Astrocyte (in vitro differentiated cells and primary cell): ENCODE measurements at places on chromosomes 16 and 17. TPM values are rescaled to one million over a fixed set of nuclear protein-coding genes. Genes with fewer than 3 reads are reported as not detected.

NOTUM gene
- total RNA-seq: 0.89 and 1.7 TPM in 2 replicates

MEFV gene
- total RNA-seq: not detected in 2 replicates

MT1H gene
- total RNA-seq: not detected in 2 replicates

OR1F1 gene
- total RNA-seq: 0.32 TPM in 1 of 2 replicates, not detected in the other

ABCA9 gene
- 0.16 TPM in 1 of 2 replicates, not detected in the other for total RNA-seq

AIPL1 gene
- not detected in 2 replicates for total RNA-seq

DNA sequence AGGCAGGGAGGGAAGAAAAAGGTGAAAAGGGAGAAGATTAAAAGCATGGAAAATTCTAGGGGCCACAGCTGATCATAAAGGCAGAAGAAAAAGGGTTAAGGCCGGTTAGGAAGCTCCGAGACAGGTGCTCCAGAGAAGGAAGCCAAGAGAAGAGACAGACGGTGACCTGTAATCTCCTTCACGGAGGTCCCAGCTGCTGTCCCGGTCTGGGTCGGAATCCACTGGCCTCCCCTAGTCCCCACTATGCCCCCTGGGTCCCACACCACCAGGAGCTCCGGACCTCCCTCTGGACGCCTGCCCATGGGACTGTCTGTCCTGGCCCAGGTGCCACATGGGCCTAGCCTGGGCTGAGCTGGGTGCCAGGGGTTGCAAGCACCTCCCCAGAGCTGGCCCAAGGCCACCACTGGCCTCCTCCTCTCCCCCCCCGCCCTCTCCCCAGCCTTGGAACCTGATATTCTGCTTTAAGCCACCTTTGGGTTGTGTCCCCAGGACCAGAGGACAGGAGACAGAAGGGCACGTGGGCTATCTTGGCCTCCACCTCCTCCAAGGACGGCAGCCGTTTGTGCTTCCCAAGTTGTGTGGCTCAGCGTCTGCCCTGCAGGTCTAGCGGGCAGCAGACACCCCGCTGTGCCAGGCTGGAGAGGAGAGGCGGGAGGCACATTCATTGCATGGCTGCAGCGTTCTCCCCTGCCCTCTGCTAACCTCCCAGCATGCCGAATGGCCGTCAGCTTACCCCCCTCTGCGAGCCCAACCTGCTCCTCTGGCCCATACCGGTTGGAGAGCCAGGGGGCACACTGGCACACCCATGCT is 102.4 kb downstream of the ENGASE start:
- no peaks in the 10 kb centered on the region for H3K36me3 ChIP-seq
- H3K4me1 ChIP-seq: no peaks in the 10 kb centered on the region
- no peak for DNase-seq
- no peak overlapping the region for H3K4me3 ChIP-seq
- peaks cover 7% of the 10 kb centered on the region for H3K27me3 ChIP-seq

DNA sequence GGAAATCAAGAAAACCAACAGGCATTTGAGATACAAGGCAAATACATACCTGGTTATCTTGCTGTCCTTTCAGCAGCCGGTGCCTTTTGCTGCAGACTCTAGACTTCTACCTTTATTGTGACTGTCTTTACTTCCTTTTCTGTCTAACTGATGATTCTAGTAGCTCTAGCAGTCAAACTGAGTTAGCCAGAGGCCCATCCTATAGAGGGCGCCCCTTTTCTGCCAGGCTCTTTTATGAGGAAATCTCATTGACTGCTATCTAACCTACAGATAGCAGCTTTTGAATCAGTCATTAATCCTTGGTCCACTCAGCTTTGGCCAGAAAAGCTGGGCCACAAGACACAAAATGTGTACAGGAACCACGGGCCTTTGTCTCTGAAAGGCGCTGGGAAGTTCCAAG is 87.5 kb upstream of the WSB1 start:
- no peak overlapping the region for H3K4me3 ChIP-seq
- DNase-seq: no peak
- no peaks in the 10 kb centered on the region for H3K27me3 ChIP-seq
- no peaks in the 10 kb centered on the region for H3K4me1 ChIP-seq
- H3K27ac ChIP-seq: no peak overlapping the region

DNA sequence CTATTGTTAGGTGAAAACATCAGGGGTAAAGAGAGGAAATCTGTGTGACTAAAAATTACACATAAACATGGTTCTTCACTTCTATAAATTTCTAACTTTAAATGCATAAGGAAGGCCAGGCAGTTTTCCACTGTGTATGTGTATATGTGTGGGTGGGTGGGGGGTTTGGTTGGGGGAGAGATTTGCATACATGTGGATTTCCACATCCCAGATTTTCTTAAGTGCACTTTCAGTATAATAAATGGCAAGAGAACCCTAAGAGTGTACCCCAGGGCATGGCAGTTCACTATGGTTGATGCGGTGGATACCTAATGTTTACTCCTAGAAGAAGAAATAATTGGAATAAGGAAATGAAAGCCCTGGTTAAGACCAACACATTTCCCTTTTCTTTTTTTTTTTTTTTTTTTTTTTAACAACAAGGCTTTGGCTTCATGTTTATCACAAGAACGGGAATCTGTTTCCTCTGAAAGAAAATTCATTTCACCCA is 451.8 kb upstream of the CCL2 start:
- no peaks in the 10 kb centered on the region for H3K36me3 ChIP-seq
- H3K27me3 ChIP-seq: no peaks in the 10 kb centered on the region
- no peaks in the 10 kb centered on the region for H3K4me1 ChIP-seq
- H3K27ac ChIP-seq: no peak overlapping the region
- no peak overlapping the region for H3K4me3 ChIP-seq

- no peak overlapping the region for H3K4me3 ChIP-seq
- peaks cover 2% of the 10 kb centered on the region for H3K27me3 ChIP-seq
- no peak for DNase-seq
- H3K36me3 ChIP-seq: no peaks in the 10 kb centered on the region
- no peaks in the 10 kb centered on the region for H3K4me1 ChIP-seq
These were observed 22.8 kb downstream of the PRKCB start for GRCh38 chr16:23858542-23858941.

DNA sequence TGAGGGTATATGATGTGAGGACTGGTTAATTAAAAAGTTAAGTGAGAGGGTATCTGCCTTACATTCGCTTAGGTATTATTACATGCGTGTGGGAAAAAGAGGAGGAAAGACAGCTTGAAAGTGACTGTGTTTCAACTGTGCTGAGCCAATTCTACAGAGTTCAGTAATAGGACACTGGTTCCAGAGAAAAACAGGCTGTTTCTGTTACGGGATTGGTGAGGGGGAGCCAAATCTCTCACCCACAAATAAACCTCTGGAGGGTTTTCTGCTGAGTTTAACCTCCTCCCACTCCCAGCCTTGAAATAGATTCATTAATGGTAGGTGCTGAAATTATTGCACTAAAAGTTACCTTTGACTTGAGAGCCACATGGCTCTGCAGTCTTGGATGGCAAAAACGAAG is 3.9 kb upstream of the KRT26 start:
- H3K4me1 ChIP-seq: no peaks in the 10 kb centered on the region
- no peaks in the 10 kb centered on the region for H3K36me3 ChIP-seq
- peaks cover 46% of the 10 kb centered on the region for H3K27me3 ChIP-seq
- DNase-seq: no peak

DNA sequence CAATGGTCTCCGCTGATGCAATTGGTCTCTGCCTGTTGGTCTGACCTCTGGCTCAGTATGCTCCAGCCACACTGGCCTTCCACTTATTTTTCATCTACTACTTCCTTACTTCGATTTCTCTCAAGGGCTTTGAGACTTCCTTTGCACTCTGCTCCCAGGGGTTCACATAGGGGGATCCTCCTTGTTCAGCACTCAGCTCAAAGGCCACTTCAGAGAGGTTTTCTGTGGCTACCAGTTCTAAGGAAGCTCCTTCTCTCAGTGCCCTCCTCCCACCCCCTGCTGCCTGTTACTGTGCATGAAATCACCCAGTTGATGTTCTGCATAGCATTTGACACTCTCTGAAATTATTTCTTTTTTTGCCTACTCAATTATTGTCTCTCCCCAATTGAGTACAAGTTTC is 476.4 kb downstream of the HS3ST3B1 start:
- H3K27ac ChIP-seq: peak overlapping the region; percentile 47
- no peaks in the 10 kb centered on the region for H3K36me3 ChIP-seq
- peaks cover 16% of the 10 kb centered on the region for H3K4me1 ChIP-seq
- no peak overlapping the region for H3K4me3 ChIP-seq

DNA sequence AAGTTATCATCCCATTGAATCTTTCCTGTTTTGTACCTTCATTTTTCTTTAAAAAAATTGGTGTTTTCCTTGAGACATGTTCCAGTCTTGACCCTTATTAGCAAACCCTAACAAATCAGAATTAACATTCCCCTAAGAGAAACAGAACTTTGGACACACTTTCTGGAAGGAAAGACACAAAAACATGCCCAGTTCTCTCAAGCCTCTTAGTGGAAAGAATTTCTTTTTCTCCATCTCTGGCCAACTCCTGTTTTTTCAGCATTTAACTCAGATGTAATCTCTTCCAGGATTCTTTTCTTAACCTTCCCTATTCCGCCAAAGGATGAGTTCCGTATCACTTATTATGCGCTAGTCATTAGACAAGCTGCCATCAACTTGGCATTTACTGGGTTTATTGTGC is 23.9 kb upstream of the CDH8 start:
- H3K27me3 ChIP-seq: no peaks in the 10 kb centered on the region
- no peak overlapping the region for H3K27ac ChIP-seq
- DNase-seq: no peak
- H3K4me1 ChIP-seq: no peaks in the 10 kb centered on the region

GRCh38 chr17:28433721-28434120 is 27.7 kb upstream of the SLC46A1 start:
- no peaks in the 10 kb centered on the region for H3K36me3 ChIP-seq
- H3K27ac ChIP-seq: no peak overlapping the region
- DNase-seq: no peak
- no peak overlapping the region for H3K4me3 ChIP-seq

- H3K4me3 ChIP-seq: no peak overlapping the region
- no peaks in the 10 kb centered on the region for H3K4me1 ChIP-seq
- no peak for DNase-seq
- H3K27ac ChIP-seq: no peak overlapping the region
- H3K27me3 ChIP-seq: no peaks in the 10 kb centered on the region
These were observed 357.6 kb downstream of the UTP18 start for GRCh38 chr17:51617986-51618385.

DNA sequence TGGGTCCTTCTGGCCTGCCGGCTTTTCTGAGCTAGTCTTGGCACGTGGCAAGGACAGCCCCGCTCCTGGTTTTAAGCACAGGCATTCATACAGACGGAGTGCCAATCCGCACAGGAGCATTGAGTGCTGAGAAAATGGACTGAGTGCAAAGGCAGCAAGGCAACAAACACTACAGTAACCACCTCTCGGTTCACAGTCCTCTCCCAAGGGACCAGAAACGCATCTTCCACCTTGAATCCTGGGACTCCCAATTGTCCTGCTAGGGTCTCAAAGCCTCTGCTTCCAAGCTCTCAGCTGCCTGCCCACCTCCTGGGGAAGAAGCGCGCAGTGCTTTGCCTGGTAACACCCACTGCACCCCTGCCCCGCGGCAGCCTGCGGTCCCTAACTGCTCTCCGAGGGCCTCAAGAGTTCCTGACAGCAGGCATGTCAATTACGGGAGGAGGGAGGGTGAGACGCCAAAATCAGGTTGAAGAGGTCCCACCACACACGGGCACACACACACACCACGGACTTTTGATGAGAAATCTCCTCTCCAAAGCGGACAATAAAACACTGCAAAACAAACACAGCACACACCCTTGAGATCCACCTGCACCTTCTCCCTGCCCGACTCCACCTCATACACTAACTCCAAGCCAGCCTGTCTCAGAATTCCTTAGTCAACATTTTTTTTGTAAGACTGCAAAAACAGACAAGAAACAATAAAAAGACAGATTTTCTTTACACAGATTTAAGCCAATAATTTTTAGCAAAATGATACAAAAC is 15.0 kb downstream of the SLC16A3 start:
- peaks cover 38% of the 10 kb centered on the region for H3K36me3 ChIP-seq
- no peak overlapping the region for H3K4me3 ChIP-seq
- H3K27ac ChIP-seq: no peak overlapping the region
- peaks cover 55% of the 10 kb centered on the region for H3K4me1 ChIP-seq
- H3K27me3 ChIP-seq: no peaks in the 10 kb centered on the region
- no peak for DNase-seq

DNA sequence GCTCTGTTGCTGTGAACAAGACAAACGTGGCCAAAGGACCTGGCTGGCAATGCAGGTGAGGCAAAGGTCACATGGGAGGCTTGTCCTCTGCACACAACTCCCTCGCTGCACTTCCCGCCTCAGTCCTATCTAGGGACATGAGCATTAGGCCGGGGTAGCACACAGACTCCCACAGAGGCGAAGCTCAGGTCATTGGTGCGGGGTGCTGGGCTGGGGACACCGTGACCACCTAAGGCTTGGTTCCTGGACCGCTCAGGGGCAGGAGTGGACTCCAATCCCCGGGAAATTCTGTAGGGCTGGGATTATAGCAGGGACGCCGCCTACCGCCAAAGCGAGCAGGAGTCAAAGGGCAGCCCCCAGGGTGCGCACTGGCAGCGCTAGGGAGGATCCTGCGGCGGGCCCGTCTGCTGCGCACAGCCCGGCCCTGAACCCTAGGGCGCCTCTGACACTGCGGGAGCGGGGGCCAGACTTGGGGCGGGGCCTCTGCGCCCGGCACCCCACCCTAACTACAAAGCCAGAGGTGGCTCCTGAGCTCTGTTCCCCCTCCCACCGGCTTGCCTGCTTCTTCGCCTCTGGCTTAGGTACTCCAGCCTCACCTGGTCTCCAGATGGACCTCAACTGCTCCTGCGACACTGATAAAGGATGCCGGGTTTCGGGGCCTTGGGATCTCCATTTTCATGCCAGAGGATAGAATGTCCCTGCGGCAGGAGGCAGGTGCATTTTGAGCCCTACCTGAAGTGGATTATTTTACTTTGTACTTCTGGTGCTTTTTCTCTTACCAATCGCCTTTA is 3.9 kb upstream of the MT1B start:
- no peak overlapping the region for H3K27ac ChIP-seq
- DNase-seq: no peak
- H3K4me3 ChIP-seq: no peak overlapping the region
- peaks cover 9% of the 10 kb centered on the region for H3K4me1 ChIP-seq
- H3K27me3 ChIP-seq: peaks cover 95% of the 10 kb centered on the region

DNA sequence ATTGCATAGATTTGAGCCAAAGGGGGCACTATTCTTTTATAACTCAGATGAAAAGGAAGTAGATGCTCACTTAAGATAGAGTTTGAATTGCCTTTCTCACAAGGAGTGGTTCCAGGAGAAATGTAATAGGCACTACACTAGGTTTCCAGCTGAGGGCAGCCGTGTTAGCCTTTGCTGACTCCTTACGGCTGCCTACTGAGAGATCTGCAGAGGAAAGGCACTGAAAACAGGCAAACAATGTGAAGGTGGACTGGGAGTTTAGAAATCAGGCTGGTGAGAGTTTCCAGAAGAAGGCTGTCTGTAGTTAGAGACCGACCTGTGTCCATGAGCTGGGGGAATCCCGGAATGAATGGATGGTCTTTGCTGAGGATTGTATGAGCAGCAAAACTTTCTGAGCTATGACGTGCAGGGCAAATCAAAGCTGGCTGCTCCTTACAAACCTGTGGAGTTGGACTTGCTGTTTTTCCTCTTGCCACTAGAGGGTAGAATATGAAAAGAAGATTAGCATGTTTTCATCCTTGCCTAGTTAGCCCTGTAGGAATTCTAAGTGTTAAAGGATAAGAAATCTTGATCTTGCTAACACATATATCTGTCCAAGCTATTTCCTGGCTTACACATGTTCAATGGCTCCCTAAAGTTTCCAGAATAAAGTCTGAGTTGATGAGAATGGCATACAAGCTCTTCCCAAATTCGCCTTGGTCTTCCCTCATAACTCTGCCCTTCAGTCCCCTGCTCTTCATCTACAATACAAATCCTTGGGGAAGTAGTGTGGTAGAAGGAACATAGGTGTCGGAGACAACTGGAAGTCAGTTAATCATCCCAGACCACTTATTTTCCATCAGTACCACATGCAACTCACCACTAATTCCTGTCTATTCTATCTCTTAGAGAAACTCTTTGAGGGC is 20.1 kb upstream of the TAOK1 start:
- H3K4me1 ChIP-seq: peaks cover 9% of the 10 kb centered on the region
- H3K36me3 ChIP-seq: no peaks in the 10 kb centered on the region
- H3K27me3 ChIP-seq: no peaks in the 10 kb centered on the region
- H3K4me3 ChIP-seq: peak overlapping the region; percentile 52
